ENCODE measurements at places on chromosomes 11 and 22.

- no peak for DNase-seq
These were observed 26.4 kb downstream of the MN1 start for GRCh38 chr22:27775087-27775698.

GRCh38 chr11:105183426-105183825 lies 43.9 kb upstream of the CARD18 start:
- DNase-seq, result no peak

- peak; percentile 51 for DNase-seq
These were observed 245.0 kb upstream of the B3GAT1 start for GRCh38 chr11:134656861-134657540.

DNA sequence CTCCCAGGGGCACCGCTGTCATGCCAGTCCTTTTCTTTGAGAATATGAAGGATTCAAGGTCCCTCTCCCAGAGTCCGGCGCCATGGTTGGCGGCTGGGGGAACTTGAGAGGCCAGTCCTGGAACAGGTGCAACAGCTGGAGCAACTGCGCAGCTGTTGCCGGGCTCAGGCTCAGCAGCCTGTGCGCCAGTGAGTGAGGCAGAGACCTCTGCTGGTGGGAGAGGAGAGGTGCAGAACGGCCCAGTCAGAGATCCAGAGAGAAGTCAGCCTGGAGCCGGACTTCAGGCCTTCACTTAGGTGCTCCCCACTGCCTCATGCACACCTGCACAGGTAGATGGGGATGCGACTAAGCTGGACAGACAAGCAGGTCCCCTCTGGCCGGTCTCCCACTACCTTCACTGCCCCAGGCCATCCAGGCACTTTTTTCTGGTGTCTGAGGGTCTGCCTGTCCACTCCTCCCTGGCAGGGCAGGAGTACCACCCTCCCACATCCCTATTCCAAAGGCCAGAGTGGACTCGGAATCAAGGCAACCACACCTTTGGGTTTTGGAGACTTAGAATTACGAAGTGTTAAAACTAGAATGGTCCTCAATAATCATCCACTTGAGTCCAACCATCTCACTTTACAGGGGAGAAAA lies 4.6 kb downstream of the CHRDL2 start:
- peak; percentile 84 for DNase-seq

DNA sequence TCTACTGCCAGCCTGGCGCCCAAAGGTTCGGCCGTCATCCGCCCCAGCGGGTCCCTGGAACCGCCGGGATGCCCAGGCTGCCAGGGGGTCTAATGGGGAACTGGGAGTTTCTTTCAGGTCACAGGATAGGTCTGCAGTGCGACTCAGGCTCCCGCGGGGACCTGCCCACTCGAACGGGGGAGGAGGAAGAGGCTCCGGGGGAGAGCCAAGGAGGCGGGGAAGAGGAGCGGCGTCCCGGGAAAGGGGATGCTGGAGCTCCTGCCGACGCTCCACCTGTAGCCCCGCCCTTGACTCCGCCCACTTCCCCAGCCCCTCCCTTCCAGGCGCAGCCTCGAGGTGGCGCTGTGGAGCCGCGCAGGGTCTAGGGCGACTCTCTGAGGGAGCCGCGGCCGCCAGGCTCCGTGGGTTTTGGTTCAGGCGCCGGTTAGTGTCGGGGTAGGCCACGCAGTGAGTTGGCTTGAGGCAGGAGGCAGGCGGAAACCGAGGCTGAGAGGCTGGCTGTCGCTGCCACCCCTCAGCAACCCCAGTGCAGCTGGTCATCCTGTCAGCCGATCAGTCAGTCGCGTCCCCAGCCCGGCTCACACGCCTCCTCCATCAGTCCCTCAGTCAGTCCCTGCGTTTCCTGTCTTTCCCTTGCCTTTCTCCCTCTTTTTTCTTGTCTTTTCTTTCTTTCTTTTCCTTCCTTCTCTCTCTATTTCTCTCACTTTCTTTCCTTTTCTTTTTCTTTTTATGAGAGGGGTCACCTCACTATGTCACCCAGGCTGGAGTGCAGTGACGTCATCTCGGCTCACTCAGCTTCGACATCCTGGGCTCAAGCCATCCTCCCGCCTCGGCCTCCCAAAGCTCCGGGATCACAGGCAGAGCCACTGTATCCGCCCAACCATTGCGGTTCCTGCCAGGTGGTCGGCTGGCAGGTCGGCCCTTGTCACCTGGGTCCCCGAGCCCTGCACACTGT lies 26.4 kb downstream of the YWHAH start:
- DNase-seq, result peak; percentile 95

DNA sequence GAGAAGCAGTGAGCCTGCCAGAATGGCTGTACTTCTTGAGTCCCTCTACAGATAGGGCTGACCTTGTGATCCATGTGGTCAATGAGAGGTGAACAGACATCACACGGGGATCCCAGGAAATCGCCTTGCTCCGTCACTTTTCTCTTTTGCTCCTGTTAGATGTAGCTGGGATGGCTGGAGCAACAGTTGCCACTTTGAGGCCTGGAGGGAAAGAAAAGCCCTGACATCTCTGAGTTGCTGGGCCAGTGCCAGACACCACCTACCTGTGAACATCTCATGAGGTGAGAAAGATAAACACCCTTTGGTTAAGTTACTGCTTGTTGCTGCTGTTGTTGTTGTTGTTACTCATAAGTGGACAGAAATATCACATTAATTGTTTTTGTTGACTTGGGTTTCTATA lies 840.3 kb downstream of the TBC1D22A start:
- no peak for DNase-seq

GRCh38 chr11:45655347-45655756 lies 10.1 kb downstream of the CHST1 start:
- peak; percentile 94 for DNase-seq

DNA sequence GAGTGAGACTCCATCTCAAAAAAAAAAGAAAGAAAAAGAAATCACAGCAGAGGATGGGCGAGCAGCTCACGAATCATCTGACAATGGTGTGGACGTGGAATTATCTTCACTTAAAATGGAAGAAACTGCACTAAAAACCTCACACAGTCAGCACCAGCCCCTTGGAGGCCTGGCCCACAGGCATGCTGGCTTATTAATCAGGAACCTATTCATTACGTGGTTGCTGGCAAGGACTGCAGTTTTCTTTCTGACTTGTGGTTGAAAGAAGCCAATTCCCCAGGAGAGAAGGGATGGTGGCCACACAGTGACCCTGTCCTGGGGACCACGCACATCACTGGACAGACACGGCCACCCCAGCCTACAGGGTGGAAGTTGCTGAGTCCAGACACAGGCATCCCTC lies 401.1 kb downstream of the CTTN start:
- no peak for DNase-seq

- DNase-seq, result no peak
These were observed 401.6 kb upstream of the CCDC90B start for GRCh38 chr11:83687787-83688186.

DNA sequence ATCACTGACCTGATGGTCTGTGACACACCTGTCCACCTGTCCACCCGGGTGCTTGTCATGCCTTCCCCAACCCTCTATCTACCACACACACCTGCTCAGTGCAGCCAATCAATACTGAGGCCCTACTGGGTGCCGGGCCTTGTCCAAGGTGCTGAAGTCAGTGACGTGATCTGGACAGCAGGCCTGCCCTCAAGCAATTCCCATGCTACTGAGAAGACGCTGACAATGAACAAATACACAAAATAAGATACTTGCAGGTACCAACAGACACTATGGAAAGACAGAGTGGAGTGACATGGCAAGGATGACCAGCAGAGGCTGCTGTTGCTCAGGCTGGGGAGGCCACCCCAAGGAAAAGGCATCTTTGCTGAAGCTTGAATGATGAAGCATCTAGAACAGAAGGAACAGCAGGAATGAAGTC lies 21.2 kb downstream of the PLAAT3 start:
- DNase-seq, result peak; percentile 54

DNA sequence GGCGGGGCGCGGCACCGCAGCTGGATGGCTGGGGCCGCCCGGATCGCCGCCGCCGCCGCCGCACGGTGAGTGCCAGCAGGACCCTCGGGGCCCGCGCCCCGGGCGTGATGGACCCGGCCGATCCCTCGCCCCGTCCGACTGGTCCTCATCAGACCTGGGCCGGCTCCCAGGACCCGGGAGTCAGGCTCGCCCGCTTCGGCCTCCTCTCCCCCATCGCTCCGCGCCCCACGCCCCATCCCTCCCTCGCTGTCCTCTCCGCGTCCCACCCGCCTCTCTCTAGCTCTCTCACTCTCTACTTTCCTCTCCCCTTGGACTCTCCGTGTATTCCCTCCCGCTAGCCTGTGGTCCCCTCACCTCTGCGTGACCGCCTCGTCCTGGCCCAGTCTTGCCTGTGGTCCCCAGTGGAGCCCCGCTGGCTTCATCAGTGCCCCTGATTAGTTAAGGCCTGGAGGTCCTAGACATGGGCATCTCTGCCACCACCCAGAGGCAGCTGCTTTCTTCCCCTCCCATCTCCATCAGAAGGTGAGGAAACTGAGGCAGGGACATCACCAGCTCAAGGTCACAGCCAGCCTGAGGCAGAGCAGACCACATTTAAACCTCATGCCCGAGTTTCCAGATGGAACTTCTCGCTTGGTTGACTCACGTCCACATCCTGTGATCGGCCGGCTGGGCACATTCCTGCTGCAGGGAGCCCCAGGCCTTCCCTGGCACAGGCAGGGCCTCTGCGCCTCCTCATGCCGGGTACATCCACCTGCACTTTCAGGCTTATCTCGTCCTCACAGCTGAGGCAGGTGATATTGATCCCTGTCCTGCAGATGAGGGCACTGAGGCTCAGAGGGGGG lies 429 bp downstream of the SLC39A13 start:
- DNase-seq, result peak; percentile 80

DNA sequence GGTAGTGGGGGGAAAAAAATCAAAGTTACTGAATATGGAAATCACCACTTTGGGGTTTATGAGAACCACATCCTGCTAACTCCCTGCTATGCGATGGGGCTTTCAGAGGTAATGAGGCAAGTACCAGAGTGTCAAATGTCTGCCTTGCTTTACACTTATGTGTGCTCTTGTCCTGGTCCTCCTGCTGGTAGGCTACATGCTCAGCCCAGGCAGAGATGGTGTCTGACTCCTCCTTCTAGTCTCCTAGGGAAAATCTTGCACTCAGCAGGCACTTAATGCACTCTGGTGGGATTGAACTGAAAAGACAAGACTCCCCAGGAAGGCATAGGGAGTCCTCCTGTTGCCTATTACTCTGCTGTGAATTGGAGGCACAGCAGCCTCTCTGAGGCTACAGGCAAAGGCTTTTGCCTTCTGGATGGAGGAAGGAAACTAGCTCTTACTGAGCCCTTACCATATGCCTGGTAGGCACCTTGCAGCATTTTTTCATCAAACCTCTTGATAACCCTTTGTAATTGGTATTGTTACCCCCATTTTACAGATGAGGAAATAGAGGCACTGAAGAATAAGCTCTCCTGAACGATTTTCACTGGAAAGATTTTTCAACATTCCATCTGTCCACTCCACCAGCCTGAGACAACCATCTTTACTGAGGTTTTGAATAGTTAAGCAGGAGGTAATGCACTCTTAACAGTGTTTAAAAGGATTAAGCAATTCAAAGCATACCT lies 132.1 kb upstream of the PAX6 start:
- no peak for DNase-seq

- no peak for DNase-seq
These were observed 1.3 kb upstream of the UBE4A start for GRCh38 chr11:118358071-118358470.

GRCh38 chr11:102120437-102120973 lies 10.3 kb downstream of the YAP1 start:
- no peak for DNase-seq

GRCh38 chr11:78227921-78228320 lies 39.2 kb downstream of the USP35 start:
- DNase-seq, result no peak

DNA sequence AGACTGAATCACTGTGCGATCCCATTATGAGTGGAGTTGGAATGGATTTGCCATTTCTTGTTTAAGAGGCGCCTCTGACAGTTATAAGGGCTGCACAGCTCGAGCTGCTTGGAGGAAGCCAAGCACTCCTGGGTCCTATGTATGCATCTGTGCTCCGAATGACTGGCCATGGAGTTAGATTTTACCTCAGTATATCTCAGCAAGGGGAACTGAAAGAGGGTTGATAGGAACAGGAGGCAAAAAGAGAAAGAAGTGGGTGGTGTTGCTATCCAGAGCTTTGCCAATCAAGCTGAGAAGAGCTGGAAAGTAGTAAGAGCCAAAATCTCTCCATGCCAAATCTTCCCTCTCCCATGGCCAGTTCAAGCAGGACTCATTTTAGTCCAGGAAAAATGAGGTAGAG lies 632.0 kb upstream of the KIRREL3 start:
- DNase-seq, result no peak

- DNase-seq, result peak; percentile 71
These were observed 1.1 kb upstream of the CD248 start for GRCh38 chr11:66317723-66318599.

DNA sequence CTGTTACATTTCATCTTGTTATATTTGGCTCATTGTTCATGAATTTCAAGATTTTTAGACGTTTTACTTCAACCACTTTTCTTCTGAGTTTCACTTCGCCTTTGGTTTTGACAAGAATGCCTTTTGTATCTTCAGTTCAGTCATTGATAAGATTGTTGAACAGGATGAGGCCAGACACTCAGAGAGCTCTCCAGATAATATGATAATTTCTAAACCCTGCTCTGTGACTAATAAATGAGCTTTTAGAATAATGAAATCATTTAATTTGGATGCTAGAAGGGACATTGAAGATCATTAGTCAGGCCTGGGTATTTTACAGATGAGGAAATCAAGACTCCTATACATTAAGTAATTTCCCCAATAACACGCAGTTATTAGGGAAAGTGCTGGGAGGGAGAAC lies 37.2 kb upstream of the GRAMD1B start:
- DNase-seq, result no peak

DNA sequence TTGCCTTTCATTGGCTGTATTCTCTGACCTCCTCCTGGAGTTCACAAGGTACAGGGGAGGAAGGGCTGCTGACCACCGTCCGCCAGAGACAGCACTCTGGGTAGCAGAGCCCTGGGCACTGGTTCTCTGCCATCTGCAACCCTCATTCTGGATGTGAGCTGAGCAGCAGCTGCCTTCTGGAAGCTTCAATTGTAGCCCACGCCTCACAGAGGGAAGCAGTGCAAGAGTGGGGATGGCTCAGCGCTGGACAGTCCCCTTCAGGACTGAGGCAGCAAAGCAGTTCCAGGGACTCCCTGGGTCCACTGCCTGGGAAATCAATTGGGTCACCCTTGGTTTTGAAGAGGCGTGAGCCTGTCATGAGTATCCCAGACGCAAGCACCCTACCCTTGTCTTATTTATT lies 346.2 kb downstream of the CADM1 start:
- DNase-seq, result no peak

DNA sequence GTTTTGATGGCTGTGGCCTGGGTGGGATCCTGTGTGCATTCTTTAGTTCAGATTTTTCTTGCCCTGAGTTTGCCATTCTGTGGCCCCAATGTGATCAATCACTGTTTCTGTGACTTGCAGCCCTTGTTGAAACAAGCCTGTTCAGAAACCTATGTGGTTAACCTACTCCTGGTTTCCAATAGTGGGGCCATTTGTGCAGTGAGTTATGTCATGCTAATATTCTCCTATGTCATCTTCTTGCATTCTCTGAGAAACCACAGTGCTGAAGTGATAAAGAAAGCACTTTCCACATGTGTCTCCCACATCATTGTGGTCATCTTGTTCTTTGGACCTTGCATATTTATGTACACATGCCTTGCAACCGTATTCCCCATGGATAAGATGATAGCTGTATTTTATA lies 620 bp downstream of the OR4C16 start:
- DNase-seq, result no peak

- no peak for DNase-seq
These were observed 67.0 kb upstream of the TBCEL start for GRCh38 chr11:120956710-120957495.

GRCh38 chr11:48003926-48004325 lies 23.6 kb downstream of the PTPRJ start:
- DNase-seq, result no peak

- peak; percentile 78 for DNase-seq
These were observed 25.9 kb downstream of the IGSF9B start for GRCh38 chr11:133930767-133931448.
